SW 1271 (cell line): ENCODE measurements at places on chromosomes 7 and 10.

- DNase-seq: no peak
These were observed 32.3 kb upstream of the CELF2 start for GRCh38 chr10:10985361-10985760.

DNA sequence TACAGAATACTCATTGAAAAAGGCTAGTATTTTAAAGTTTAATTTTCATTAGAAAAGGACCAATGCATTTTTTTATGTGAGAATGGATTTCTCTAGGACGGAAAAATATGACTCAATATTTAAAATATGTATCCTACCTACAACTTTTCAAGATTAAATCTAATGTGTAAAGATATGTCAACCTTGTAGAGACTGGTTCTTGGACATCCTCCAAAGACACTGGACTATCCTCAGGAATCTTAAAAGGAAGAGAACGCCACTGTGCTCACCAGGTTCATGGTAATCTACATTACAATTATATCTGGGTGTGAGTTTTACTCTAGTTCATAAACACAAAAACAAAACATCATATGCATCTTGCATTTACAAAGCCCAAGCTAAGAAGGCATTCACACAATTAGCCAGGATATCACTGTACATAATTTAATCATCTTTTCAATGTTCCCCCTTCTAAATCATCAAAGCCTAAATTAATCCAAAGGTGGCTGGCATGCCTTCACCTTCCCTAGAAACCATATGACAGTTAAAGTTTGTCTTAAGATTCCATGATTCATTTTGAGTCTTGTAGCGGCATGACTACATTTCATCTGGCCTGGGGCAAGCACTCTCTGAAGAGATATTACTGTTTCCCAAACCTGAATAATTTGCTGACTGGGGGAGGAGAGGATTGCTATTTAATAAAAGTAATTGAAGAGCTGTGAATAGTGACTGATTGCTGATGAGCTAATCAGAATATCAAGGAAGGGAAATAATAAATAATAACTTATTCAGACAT lies 12.0 kb downstream of the SGCE start:
- DNase-seq: no peak

- DNase-seq: no peak
These were observed 4.1 kb downstream of the ACBD7 start for GRCh38 chr10:15084502-15084922.

DNA sequence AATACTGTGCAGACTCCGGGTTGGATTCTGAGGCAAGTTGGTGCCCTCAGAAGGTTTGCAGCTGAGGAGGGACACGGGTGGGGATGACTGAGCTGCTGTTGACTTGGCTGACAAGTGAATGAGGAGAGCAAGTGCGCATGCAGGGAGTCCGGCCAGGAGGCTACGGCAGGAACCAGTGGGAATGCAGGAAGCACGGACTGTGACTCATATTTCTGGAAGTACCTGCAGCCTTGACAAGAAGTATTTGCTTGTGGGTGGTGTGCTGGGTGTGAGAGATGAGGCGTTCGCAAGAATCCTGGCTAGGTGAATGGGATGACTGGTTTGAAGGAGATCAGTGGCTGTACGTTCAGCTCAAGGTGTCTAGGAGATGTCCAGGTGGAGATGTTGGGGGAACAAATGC lies 30.8 kb upstream of the FXYD4 start:
- no peak for DNase-seq

GRCh38 chr7:154844955-154845354 lies 158.0 kb downstream of the PAXIP1 start:
- no peak for DNase-seq

- no peak for DNase-seq
These were observed 42.4 kb downstream of the PNLIPRP3 start for GRCh38 chr10:116470071-116470470.

DNA sequence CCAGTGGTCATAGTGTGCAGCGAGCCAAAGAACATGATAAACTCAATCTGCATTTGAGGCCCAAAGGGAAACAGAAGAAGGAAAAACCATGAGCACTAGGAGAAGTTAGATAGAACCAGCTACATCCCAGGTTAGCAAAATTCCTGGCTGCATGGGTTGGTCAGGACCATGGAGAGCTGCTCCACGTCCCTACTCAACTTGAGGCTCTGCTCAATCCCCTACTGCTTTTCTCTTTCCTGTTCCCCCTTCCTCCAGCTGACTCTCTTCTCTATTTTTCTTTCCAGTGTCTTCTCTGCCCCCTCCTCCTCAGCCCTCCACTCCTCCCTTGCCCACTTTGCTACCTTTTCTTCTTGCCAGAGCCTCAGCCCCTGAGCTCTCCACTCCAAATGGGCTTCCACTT lies 21.9 kb upstream of the VSIR start:
- no peak for DNase-seq

DNA sequence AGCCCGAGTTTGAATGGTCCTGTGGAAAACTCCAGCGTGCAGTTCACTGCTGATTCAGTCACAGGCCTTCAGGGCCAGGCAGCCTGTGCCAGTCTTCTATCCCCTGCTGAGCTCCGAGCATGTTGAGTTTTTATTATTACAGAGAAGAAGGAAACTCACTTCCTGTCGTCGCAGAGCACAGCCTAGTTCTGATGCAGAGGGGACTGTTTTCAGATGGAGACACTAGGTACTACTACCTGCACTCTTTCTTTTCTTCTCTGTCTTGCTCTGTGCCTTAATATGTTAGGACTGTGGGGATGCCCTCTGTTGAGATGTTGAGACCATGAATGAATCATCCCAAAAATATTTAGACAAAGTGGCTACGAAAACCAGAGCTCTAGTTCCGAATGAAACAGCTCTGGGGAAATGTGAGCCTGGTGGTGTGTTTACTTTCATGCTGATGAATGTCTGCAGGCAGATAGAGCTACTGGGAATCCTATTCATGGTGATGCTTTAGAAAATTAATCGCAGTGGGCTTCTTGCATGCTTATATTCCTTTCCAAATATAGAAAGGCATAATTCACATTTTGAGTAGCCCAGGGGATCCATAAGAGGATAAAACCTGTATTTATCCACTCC lies 29.6 kb downstream of the CASP7 start:
- DNase-seq: peak; percentile 4

- DNase-seq: no peak
These were observed 21.3 kb upstream of the FXYD4 start for GRCh38 chr10:43350156-43350555.

GRCh38 chr10:30430544-30431298 lies 3.3 kb upstream of the MAP3K8 start:
- DNase-seq: no peak

GRCh38 chr10:17923728-17924127 lies 28.0 kb upstream of the SLC39A12 start:
- peak; percentile 20 for DNase-seq

- DNase-seq: peak; percentile 33
These were observed 202.8 kb downstream of the IPMK start for GRCh38 chr10:58064714-58065528.

GRCh38 chr7:64870656-64871055 lies 32.4 kb upstream of the ZNF273 start:
- DNase-seq: no peak

DNA sequence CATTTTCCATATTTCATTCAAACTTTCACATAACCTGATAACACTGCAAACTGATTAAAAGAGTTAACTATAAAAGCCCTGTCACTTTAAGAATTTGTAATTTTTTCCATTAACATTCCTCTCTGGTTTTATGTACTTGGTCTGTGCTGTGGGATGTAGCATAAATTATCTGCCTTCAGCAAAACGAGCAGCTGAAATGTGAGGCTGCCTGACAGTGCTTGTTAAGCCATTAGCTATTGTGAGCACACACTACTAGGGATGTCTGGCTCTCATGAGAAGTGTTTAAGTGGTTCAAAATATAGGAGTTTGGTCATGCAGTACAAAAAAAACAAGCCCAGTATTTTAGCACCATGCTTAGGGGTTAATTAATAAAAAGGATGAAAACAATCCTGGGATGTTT lies 63.0 kb downstream of the HOXA1 start:
- no peak for DNase-seq

DNA sequence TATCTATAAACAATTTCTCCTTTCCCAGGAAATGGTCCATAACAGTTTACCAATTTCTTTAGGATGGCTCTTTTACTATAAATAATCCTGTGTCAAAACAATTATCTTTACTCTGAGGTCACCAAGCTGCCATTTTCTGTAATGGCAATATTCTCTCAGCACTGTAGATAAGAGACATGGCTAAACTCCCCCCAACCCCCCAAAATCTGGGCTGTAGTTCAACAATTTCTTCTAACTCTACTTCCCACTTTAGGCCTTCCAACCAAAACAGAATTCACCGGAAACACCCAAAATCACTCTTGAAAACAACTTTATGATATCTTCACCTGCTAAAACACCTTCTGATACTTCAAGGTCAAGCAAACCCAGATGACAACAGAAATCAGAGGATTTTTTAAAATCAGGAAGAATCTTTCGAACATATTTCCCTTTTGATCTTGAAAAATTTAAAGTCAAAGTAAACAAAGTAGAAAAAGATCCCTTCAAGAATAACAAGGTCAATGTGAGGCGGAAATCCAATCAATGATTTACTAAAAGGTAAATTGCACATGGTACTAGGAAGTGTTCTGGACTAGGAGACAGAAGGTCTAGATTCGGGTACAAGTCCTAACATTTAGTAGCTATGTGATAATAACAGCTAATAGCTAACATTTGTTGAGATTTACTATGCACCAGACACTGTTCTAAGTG lies 176.8 kb downstream of the CPEB3 start:
- no peak for DNase-seq

GRCh38 chr7:111105269-111105668 lies 14.3 kb downstream of the LRRN3 start:
- DNase-seq: no peak

DNA sequence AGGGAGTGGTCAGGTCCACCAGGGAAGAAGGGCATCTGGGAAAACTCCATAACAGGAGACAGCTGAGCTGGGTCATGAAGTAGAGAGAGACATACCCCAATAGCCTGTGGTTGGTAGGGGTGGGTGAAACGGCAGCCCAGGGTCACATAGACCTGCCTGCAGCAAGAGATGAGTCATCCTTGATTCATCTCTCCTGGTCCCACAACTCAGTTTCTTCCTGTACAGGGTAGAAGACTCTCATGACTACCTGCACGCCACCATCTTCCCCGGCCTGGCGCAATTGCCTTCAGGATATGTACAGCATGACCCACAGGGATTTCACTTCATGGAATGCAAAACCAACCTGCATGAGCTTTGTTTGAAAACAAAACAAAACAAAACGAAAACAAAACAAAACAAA lies 45.1 kb upstream of the ADAM12 start:
- no peak for DNase-seq

DNA sequence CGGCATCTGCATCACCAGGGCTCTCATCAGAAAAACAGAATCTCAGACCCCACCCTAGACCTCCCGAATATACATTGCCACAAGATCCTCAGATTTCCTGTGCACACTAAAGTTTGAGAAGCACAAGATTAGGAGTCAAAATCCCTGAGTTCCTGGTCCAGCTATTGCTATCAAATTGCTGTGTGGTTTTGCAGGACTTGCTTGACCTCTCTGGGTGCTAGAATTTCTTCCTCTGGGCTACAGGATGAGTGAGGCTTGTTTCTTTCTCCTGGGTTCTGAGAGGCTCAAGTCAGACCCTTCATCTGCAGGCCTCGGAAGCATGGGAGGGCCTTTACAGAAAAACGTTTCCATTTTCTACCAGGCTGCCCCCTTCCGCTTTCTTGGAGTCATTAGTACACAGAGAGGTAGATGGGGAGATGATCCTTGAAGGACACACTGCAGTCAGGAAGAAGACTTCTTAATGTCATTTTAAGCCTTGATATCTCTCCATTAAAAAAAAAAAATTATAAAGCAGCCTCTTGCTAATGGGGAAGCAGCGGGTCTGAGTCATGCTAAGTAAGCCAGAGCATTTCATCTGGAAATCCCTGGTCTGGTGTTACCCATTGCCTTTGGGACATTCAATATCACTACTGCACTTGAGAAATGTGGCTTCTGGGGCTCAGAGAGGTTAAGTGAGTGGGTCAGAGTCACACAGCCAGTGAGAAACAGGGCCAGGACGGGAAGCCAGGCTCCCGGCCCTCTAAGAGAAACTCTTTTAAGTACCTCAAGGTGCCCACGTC lies 173.5 kb downstream of the KCNMA1 start:
- DNase-seq: no peak

GRCh38 chr7:158276414-158277218 lies 311.0 kb downstream of the PTPRN2 start:
- no peak for DNase-seq

DNA sequence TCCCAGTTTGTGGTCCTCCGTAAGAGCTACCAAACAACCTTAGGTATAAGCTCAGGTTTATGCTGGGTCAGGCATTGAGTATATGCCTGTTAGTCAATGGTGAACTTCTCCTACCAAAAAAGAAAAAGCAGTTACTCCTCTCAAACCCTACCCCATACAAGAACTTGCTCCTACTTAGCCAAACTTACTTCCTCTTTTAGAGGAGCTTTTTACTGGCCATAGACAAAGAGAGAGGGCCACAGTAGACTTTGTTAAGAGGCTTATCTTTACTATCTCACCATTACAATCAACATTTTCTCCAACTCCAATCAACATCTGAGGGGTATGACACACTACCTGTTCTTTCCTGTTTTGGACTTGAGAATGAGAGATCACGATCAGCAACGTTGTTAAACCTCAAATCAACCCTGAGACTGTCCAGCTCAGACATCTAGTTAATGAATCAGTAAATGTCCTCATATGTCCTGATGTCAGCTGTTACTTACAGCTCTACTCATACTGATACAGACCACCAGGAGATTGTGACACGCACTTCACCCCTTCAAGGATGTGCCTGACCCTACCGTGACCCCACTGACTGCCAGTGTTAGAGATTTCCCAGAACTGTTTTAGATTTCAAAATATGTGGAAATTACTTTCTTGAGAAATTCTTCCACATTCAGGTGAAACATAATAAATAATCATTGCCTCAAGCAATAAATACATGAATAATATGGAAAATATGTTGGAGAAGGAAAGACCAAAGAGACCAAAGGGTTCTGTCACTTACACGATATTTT lies 18.4 kb upstream of the CCDC71L start:
- DNase-seq: no peak

DNA sequence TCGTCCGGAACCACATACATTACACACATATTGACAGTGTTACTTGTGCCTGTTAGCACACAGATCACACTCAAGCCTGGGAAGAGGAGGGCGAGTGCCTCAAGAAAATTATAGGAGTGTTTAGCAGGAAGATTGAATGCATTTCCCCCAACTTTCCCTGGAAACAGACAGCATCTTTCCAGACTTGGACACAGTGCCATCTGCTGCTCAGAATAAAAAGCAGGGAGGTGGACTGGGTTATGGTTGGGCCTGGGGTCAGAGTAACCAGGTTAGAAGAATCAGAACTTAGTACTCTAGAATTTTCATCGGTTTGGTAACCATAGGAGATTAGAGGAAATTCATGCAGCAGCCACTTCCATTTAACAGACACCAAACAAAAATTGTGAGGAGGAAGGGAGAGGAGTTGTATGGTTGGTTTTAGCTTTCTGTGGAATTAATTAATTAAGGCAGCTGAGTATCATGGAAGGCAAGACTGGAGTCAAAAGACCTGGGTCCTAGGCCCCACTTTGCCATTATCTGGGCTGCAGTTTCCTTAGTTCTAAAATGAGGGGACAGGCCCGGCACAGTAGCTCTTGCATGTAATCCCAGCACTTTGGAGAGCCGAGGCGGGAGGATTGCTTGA lies 43.4 kb upstream of the OPTN start:
- DNase-seq: peak; percentile 2

GRCh38 chr10:88253-88652 lies 39.2 kb upstream of the TUBB8 start:
- no peak for DNase-seq

- no peak for DNase-seq
These were observed 654.6 kb upstream of the GALNT17 start for GRCh38 chr7:70477036-70478010.

GRCh38 chr7:43392638-43393330 lies 190.1 kb upstream of the STK17A start:
- DNase-seq: no peak
